ENCODE measurements at places on chromosomes 3 and 15. TPM values are rescaled to one million over a fixed set of nuclear protein-coding genes. Genes with fewer than 3 reads are reported as not detected.

Gene HYKK
- total RNA-seq, result 1.8 TPM

Gene PSTPIP1
- not detected for total RNA-seq

Gene DNAH12
- total RNA-seq, result under 0.01 TPM

Gene CLDN18
- total RNA-seq, result not detected
